ENCODE measurements at places on chromosomes 5 and 9.

- no peak for DNase-seq
Observed at GRCh38 chr5:81016116-81016515, 56.0 kb downstream of the RASGRF2 start.

DNA sequence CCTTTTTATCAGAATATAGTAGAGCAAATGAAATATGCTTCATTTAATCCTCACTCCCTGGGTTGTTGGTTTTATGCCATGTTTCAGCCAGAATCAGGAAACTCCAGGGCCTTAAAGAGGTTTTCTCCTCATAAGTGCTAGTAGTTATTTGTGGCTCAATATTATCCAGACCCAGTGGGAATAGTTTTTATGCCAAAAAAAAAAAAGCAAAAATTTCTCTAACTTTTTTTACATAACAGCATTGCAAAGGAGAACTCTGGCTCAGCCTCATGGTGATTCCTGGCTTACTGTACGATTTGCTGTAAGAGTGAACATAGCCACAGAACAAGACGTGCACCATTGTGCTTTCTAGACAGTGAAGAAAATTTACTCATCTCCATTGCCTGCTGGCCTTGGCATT is 232.5 kb downstream of the PJA2 start:
- no peak for DNase-seq

DNA sequence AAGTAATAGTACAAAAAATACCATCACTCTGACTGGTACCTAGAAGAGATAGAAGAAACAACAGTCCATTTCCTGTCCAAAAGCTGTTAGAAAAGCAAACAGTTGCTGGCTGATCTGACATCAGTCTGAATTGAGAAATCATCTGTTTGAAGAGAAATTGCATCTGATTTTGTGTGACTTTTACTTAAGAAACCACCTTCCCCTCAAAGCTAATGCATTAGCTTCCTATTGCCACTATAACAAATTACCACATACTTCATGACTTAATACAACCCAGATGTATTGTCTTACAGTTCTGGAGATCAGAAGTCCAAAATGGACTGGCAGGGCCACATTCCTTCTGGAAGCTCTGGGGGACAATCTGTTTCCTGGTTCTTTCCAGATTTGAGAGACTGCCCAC is 385.9 kb upstream of the TLE4 start:
- no peak for DNase-seq

DNA sequence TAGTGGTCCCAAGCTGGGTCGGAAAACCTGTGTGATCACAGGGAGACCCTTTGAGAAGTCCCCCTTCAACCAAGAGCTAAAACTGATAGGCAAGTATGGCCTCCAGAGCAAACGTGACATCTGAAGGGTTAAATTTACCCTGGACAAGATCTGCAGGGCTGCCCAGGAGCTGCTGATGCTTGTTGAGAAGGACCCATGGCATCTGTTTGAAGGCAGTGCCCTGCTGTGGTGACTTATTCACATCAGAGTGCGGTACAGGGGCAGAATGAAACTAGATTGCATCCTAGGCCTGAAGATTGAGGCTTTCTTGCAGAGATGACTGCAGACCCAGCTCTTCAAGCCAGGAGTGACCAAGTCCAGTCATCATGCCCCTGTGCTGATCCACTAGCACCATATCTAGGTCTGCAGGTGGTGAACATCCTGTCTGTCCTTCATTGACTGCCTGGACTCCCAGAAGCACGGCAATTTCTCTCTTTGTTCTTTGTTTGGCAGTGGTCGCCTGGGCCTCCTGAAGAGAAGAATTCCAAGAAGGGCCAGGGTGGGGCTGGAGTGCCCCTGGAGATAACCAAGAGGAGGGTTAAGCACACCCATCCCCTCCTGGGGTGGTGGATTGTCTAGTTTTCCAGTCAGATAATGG is 25.7 kb upstream of the CHD1 start:
- DNase-seq: no peak

DNA sequence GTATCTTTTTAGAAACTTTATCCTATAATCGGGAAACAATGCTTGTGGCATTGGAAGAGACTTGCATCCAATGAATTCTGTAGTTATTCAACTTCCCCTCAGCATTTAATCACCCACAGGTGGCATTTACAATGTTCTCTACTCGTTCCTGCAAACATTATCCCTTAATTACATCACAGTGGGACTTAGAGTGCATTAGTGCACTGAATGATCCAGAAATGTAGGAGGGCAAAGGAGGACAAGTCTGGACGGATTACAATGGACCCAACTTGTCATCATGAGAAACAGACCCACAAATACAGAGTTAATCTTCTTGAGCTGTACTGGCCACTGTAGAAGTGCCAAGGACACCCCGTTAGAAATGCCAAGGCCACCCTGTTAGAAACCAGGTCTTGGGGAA is 129.1 kb downstream of the DOCK8 start:
- no peak for DNase-seq

- no peak for DNase-seq
Observed at GRCh38 chr5:37626266-37626665, 213.6 kb downstream of the GDNF start.

- DNase-seq: no peak
Observed at GRCh38 chr5:97297704-97298091, 114.7 kb upstream of the RIOK2 start.

GRCh38 chr9:96612966-96613589 is 6.6 kb downstream of the CDC14B start:
- no peak for DNase-seq
